ENCODE measurements at places on chromosomes 2 and 18.

- no peak for DNase-seq
These were observed 178.4 kb downstream of the BCL2 start for GRCh38 chr18:63140997-63141777.

- no peak for DNase-seq
These were observed 19.6 kb upstream of the TMEM200C start for GRCh38 chr18:5914951-5915350.

GRCh38 chr2:18243816-18244215 is 316.6 kb downstream of the RDH14 start:
- DNase-seq = no peak

DNA sequence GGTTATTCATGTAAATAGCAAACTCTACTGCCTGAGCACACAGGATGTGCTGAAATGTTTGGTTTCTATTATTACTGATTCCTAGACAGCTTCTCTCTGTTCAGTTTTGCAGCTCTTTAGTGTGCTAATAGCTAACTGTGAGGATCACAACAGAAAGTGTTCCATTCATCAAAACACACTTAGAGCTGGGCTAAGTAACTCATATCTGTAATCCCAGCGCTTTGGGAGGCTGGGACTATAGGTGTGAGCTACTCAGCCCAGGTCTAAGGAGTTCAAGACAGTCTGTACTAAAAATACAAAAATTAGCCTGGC is 63.2 kb downstream of the MOGAT1 start:
- DNase-seq = no peak

DNA sequence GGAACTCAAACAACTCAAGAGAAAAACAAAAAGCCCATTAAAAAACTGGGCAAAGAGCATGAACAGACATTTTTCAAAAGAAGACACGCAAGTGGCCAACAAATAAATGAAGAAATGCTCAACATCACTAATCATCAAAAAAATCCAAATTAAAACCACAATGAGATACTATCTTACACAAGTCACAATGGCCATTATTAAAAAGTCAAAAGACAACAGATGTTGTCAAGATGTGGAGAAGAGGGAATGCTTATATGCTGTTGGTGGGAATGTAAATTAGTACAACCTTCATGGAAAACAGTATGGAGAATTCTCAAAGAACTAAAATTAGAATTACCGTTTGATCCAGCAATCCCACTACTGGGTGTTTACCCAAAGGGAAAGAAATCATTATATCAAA is 15.1 kb downstream of the LMAN1 start:
- DNase-seq = no peak

GRCh38 chr2:19786408-19787058 is 115.2 kb downstream of the TTC32 start:
- DNase-seq = no peak

DNA sequence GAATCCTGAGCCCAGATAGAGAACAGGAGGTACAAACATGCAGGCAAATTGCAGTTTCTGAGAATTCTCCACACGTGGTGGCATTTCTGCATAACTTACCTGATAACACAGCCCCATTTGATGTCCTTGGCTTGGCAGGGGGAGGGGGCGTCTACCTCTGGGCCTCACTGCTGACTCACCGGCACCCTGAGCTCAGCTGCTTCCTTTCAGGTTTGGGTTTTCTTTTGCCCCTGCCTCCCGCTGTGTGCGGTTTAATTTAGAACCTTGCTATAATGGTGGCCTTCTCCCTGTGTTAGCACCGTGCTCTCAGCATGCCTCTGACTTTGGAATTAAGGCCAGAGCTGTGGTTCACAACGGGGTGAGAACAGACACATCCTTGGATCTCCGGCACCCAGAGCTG is 4.4 kb downstream of the CTIF start:
- DNase-seq = peak; percentile 52

- DNase-seq = no peak
These were observed 14.3 kb downstream of the HTR2B start for GRCh38 chr2:231110551-231110950.

DNA sequence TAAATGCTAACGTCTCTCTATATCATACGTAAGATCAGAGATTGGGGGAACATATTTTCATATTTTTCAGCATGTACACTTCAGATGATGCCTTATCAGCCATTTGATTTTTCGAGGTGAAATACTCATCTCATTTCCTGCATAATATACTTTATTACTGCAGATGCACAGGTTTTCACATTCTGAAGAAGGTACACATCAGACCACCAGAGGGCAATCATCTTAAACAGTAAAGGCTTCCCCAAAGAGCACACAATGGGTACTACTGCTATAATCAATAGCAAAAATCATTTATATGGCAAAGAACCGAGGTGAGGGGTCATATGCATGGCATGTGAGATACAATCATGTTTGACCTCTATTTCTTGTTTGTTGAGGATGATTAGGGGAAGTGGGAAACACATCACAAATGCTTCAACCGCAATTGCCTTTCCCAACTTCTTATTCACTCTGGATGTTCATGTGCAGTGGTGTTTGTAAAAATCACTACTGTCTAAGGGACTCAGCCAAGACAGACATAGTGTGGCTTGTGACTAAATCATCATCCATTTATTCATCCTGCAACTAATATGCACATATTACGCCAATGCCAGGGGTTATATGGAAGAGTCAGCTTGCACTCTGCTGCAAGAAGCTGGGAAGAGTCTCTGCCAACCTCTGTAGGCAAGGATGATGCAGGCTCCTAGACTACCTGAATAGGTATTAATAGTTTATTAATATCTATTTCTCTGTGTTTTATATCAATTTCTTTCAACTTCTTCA is 118.7 kb downstream of the EPB41L3 start:
- no peak for DNase-seq

GRCh38 chr2:85744741-85745601 is 8.8 kb upstream of the ATOH8 start:
- DNase-seq = no peak

- DNase-seq = no peak
These were observed 32.7 kb downstream of the ALMS1 start for GRCh38 chr2:73418343-73418742.

DNA sequence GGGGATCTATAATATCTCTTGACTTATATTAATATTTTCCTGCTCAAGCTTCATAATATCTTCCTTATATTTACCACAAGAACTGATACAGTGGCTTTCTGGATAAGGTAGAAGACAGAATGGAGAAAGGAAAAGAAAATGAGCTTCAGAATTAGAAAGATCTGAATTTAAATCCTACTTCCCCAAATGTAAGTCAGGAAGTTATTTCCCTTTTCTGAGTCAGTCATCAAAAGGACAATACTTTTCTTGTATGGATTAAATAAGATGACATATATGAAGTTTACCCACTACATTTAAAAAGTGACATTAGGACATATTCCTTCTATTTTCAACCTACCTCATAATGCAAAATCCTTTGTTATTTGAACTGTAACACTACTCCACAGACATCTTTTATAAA is 19.0 kb downstream of the KRCC1 start:
- no peak for DNase-seq

GRCh38 chr2:43024515-43025011 is 201.8 kb downstream of the ZFP36L2 start:
- DNase-seq = peak; percentile 53

- DNase-seq = no peak
These were observed 185.0 kb downstream of the CELF4 start for GRCh38 chr18:37380546-37381110.

DNA sequence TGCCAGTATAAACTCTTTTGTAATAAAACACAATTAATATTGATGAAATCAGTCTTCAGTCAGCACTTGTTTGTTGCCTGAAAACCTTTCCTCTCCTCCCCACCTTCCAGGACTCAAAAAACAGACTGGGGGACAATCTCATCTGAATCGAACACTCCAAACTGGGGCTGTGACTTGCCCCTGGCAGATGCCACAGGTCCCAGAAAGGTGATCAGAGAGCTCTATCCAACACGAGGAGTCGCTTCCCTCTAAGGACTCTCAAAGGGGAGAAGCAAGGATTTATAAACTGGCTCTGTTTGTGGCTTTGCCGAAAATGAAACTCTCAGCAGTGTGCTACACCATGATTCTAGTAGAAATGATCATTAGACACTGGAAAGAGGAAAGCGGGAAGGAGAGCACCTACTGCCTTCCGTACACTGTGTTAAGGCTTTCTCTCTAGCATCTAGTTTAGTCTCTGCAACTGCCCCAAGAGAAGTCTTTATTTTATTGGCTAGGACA is 199.2 kb downstream of the TGIF1 start:
- no peak for DNase-seq

- no peak for DNase-seq
These were observed 8.3 kb downstream of the ARHGAP28 start for GRCh38 chr18:6737833-6738232.

- no peak for DNase-seq
These were observed 3.0 kb upstream of the MBD1 start for GRCh38 chr18:50284255-50284885.

DNA sequence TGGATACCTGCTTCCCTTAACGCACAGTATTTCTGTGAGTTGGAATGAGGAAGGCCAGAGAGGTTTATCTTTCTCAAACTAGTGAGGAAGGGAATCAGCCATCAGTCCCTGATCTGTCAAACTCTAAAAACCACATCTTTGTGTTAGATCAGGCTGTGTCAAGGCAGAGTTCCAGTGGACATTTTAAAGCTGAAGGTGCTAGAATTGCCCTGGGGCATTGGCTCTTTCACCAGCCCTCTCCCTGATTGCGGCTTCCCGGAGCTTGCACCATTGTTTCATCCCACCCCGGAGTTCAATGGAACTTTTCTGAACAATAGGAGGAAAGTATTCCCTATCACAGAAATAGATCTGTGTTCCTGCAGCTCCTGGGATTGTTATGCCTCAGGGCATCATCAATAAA is 110.2 kb downstream of the RNF144A start:
- DNase-seq = no peak

- DNase-seq = no peak
These were observed 164.4 kb downstream of the BABAM2 start for GRCh38 chr2:28054916-28055315.

DNA sequence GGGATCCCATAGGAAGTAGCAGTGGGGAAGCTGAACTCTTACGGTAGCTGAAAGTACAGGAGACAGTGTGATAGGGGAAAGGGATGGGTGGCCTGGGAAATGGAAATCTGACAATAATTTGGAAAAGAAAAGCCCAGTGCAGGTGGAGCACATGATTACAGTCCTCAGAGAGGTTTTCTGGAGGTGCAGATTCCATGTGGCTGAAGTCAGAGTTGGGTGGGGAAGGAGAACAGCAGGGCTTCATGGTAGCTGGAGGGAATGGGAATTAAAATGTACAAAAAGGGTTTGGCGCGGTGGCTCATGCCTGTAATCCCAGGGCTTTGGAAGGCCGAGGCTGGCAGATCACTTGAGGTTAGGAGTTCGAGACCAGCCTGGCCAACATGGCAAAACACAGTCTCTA is 12.2 kb downstream of the HRH4 start:
- DNase-seq = no peak

Measured in stimulated activated CD4-positive, alpha-beta T cell treated with anti-CD3 and anti-CD28 coated beads, Interleukin-15, amount 100 ng/mL, for 24 hours (primary cell).